Activated CD4-positive, alpha-beta T cell treated with anti-CD3 and anti-CD28 coated beads, Interleukin-2, amount 10 ng/mL, durations not matched to agents 7 days and 5 days (primary cell): ENCODE measurements at places on chromosomes 6 and 20.

GRCh38 chr6:124056407-124057334 lies 253.0 kb downstream of the NKAIN2 start:
- DNase-seq: no peak

GRCh38 chr6:166738386-166739116 lies 111.5 kb upstream of the RPS6KA2 start:
- no peak for DNase-seq

GRCh38 chr6:4358414-4359107 lies 223.2 kb upstream of the ECI2 start:
- no peak for DNase-seq

- DNase-seq: no peak
Observed at GRCh38 chr6:106620931-106621672, 8.2 kb downstream of the RTN4IP1 start.

DNA sequence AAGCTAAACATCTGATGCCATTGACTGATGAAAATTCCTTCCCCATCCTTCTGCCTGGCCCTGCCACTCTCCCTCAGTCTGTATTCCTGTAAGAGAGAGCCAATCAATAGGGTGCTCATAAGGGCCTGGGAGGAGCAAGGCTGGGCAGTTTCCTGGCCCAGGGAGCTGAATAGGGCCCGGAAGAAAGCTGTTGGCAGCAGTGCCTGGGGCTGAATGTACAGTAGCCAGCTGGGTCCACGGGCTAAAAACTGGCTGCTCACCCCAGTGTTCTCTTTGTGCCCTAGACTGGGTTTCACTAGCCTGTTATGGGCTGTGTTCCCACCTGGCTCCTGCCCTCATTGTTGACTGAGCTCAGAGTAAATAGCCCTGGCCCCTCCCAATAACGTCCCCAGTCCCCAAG lies 1.7 kb upstream of the WFDC2 start:
- DNase-seq: no peak

GRCh38 chr20:47574616-47575364 lies 73.1 kb downstream of the NCOA3 start:
- no peak for DNase-seq

DNA sequence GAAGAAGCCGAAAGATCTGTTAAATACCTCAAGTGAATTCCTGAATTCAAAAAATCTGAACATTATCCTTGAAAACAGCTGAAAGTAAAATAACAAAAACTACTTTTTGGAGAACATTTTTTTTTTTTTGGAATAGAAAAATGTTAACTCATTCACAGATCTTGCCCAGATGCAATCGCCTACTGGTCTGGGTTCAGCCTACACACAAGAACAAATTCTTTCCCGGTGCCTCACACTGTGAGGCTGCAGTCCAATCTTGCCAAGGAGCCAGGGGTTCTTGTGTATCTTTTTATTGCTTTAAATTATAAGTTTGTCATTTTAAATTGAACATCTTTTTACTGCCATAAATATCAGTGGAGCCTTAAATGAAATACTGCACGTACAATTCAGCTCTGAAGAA lies 41.2 kb upstream of the TMEM200A start:
- no peak for DNase-seq
